ENCODE measurements at places on chromosomes 3 and 15. TPM values are rescaled to one million over a fixed set of nuclear protein-coding genes. Genes with fewer than 3 reads are reported as not detected.

Gene LRRC31
- not detected for total RNA-seq

GRCh38 chr15:78032671-78033070 lies 44.8 kb downstream of the TBC1D2B start:
- DNase-seq: no peak

Gene PAQR5
- 0.07 TPM for total RNA-seq

Gene NRG4
- total RNA-seq: not detected

DNA sequence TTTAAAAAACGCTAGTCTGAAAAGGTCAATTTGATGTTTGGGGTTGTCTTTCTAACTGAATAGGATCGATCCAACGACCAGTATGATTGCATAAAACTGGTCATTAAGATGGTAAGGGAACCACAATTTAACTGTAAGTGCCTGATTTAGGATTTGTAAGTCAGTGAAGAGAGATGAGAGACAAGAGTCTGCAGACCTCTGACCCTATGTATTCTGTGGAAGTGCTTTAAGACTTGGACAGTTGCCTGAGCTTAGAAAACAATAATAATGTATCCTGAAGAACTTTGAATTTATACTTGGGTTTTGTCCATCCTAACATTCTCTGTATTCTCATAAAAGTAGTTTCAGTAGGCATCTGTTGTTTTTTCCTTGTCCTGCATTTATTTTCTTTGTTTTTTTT lies 221.4 kb upstream of the SUCLG2 start:
- no peak for DNase-seq

DNA sequence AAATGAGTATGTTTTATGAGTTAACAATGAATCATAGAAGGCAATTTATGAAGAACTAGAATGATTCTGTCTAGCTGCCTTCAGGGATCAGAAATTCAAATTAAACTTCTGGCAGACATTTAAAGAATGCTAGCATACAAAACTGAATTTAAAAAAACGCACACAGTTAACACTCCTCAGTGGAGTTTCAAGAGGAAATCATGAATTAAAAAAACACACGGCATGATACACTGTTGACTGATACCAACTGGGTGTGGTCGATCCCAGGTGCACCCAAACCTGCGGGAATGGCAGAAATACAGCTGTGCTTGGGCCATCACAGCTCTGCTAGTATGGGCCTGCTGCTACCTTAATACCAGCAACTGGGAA lies 526.0 kb downstream of the FOXP1 start:
- DNase-seq: no peak

Gene GATM
- total RNA-seq: 0.46 TPM

Gene SPINK8
- not detected for total RNA-seq

All from pulmonary artery endothelial cell (primary cell).